ENCODE measurements at places on chromosomes 7 and 10.

GRCh38 chr7:34361663-34362250 lies 296.3 kb upstream of the NPSR1 start:
- DNase-seq, result no peak

- DNase-seq, result no peak
Observed at GRCh38 chr7:22718200-22718711, 8.7 kb upstream of the IL6 start.

- no peak for DNase-seq
Observed at GRCh38 chr7:64870656-64871055, 32.4 kb upstream of the ZNF273 start.

DNA sequence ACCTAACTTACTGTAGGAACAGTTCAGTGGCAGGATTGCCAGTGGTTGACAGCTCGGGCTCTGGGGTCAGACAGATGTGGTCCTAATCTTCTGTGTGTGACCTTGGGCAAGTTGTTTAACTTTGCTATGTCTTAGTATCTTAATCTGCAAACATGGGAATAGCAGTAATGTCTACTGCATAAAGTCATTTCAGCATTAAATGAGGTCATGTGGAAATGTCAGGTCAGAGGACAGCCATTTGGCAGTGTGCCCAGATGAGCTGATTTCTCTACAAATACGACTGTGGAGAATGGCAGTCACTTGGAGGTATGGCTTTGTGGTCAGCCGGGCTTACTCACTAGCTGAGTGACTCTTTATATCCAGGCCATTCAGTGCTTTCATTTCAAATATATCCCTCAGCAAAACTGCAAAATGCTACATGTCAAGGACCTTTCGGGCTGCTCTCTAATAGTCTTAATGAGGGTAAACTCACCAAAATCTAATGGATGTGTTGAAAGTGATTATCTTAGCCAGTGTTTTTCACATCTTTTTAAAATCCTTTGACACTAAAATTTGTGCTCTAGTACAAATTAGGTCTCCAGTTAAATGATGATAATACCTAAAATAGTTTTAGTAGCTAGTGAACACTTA lies 171.4 kb downstream of the ST7 start:
- no peak for DNase-seq

GRCh38 chr7:134702366-134703240 lies 56.0 kb downstream of the BPGM start:
- no peak for DNase-seq

DNA sequence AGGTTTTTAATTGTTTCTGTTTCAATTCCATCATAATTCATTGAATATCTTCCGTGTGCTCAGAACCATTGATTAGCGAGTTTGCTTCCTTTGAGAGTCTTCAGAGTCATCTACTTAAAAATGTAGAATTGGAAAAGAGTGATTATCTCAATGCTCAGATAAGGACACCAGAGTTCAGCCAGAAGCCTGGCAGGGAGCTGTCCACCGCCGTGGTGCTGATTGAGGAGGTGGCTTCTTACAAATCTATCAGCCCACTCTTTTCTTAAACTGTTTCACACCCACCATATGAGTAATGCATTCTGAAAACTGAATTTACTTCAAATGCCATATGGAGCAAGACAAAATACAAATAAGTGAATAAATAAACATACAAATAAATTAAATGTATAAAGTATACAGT lies 79.3 kb downstream of the INSYN2A start:
- DNase-seq, result peak; percentile 40

GRCh38 chr7:51545131-51545530 lies 228.5 kb upstream of the COBL start:
- DNase-seq, result no peak

- DNase-seq, result no peak
Observed at GRCh38 chr7:134180376-134180775, 53.2 kb downstream of the LRGUK start.

- no peak for DNase-seq
Observed at GRCh38 chr10:43119416-43120115, 18.7 kb upstream of the CSGALNACT2 start.

GRCh38 chr7:92002720-92003119 lies 62.1 kb downstream of the AKAP9 start:
- no peak for DNase-seq

DNA sequence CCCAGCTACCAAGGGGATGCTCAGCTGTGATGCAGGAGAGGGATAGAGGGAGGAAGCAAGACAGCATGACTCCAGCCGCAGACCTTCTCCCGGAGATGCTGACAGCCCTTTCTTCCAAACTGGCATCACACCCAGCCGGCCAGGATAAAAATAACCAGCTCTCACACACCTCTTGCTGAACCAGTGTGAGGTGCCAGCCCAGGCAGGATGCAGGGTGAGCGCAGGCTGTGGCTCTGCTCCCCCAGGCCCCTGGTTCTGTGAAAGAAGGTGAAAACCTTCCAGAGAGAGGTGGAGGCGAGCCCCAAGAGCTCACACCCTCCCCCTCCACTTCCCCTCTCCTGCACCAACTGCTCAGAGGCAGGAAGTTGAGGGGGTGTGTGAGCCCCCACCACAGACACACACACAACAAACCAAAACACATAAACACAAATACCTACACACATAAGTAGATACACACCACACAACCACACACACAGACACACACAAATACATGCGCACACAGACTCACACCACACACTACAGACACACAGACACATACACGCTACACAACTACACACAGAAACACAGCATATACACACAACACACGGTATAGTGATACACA lies 4.0 kb downstream of the GPR15LG start:
- DNase-seq, result peak; percentile 80

- DNase-seq, result no peak
Observed at GRCh38 chr10:35426657-35427056, 90.3 kb downstream of the CCNY start.

- DNase-seq, result no peak
Observed at GRCh38 chr7:117582219-117582704, 102.4 kb downstream of the CFTR start.

- DNase-seq, result no peak
Observed at GRCh38 chr7:151275813-151276577, 27.5 kb upstream of the SMARCD3 start.

DNA sequence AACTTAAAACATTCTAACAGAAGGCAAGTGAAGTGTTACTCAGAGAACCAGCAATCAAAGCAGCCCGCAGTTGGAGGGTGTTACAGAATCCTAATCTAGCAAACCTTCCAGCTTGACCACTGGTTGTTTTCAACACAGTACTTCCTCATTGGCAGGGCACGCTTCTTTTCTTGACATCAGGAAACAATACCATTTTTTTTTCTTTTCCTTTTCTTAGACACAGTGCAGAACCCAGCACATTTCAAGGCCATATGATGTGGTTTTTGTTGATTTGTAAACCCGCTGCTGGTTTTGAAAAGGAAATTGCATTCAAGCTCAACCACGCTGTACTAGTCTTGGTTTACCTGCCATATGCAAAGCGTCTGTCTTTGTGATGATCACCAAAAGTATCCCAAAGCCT lies 33.4 kb downstream of the RHOBTB1 start:
- DNase-seq, result no peak

DNA sequence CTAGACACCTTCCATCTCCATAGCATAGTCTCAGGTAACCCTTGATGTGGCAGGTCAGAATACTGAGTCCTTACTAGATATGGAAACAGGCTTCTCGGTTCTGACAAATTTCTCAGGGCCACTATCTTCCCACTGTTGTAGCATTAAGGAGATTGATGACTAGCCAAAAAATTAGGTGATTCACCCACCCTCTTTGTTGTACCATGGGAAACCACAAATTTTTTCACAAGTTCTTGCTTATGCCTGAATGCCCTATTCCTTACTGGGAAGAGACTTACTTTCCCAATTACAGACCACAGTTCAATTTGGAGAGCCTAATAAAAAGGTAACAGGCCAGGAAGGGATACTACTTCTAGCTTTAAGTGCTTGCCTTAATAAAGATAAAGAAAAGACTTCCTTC lies 948.8 kb downstream of the GRM8 start:
- DNase-seq, result no peak

Data from T-helper 2 cell (primary cell).